ENCODE measurements at places on chromosomes 12 and 14.

GRCh38 chr12:123384318-123384993 is 524 bp downstream of the KMT5A start:
- DNase-seq = no peak

DNA sequence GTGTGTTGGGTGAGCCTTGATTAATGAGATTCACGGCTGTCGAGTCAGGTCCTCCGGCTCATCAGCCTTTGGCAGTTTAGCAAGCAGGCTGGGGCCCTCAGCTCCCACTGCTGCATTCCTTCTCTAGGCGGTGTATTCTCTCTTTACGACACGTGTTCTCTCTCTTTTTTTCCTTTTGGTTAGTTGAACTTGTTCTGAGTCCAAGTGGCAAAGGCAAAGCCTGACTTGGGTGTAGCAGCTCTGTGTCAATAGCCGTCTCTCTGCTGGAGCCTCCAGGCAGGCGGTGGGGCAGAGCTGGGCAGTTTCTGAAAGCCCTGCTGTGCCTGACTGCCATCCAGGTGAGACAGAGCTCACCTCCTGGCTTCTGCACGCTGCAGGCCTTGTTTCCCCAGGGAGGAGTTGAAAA is 46.6 kb downstream of the SUSD6 start:
- no peak for DNase-seq

GRCh38 chr12:47110718-47111391 is 31.1 kb upstream of the AMIGO2 start:
- DNase-seq = no peak

- DNase-seq = no peak
These were observed 218.6 kb upstream of the ATP2B1 start for GRCh38 chr12:89927226-89927698.

- no peak for DNase-seq
These were observed 80.6 kb downstream of the TSPAN9 start for GRCh38 chr12:3157581-3158323.

DNA sequence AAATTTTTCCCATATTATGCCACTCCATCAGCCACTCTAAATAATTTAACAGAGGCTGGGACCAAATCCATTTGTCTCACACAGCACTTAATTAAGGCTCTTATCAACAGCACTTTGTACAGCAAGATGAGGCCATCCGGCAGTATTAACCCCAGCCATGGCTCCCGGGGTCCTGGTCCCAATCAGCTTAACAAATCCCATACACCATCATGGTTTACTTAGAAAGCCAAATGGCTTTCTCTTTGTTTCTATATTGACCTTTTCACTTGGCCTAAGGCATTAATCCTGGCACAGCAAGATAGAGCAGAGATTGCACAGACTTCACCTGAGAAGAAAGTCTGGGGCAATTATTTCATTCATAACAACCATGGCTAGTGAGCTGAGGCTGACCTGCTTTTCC is 38.6 kb downstream of the SPTSSA start:
- no peak for DNase-seq

- no peak for DNase-seq
These were observed 3.3 kb downstream of the NKX2-8 start for GRCh38 chr14:36579001-36579555.

DNA sequence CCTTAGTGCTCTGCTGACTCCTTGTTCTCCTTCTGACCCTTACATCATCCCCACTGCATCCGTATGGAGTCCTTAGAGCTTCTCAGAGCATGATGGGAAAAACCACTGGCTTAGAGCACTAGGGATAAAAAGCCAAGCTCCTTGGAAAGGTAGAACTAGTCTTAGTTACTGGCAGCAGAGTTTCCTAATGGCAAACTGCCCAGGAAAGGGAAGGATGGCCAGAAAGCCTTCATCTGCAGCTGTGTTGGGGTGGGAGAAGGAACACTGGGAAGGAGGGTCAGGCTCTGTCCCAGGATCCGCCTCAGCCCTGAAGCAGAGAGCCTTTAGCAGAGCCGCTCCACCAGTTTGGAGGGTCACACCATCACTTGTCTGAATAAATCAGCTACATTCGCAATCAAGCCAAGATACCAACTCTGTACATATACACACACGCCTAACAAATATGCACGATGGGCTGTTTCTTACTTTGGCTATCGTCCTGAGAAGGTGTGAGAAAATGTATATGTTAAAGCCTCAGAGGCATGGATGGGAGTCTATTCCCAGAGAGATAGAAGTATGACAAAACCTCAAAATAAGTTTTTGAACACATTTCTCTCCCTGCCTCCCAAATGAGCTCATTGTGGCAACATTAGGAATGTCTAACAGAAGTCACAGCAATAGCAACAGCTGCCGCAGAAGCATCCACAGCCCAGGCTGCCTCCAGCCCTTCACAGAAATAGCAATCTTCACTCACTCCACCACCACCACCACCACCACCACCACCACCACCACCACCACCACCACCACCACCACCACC is 18.6 kb upstream of the GALNT8 start:
- no peak for DNase-seq

GRCh38 chr14:93811020-93811419 is 22.7 kb upstream of the PRIMA1 start:
- no peak for DNase-seq

DNA sequence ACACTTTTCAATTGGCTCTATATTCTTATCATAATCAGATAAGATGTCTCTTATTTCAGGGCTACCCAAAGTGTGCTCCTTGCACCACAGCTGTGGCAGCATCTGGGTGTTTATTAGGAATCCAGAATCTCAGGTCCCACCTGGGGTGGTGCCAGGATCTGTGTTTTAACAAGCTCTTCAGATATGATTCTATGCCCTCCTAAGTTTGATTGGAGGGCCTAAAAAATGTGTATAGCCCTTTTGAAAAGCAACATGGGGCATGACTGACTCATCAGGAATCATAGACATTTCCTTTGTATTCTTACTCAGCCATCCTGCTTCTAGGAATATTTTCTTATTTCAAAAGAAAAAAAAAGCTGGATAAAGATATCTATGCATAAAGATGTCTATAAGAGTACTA is 103.1 kb downstream of the HELB start:
- no peak for DNase-seq

DNA sequence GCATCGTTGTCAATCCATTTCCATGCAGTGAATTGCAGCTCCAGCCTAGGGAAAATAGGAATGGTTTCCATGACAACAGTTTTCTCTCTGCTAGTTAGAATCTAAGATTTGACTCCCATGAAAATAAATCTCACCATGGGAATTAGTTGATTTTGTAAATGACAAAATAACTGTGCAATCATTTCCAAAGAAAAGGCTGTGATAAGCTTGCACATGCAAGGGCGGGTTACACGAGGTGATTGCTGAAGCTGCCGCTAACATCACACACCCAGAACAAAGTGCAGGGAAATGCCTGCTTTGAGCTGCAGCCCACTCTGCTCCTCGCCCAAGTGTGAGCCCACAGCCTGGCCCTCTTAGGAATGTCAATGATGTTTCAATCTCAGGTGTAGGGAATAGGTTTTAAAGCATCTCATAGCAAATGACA is 53.8 kb downstream of the TRIM9 start:
- DNase-seq = no peak

DNA sequence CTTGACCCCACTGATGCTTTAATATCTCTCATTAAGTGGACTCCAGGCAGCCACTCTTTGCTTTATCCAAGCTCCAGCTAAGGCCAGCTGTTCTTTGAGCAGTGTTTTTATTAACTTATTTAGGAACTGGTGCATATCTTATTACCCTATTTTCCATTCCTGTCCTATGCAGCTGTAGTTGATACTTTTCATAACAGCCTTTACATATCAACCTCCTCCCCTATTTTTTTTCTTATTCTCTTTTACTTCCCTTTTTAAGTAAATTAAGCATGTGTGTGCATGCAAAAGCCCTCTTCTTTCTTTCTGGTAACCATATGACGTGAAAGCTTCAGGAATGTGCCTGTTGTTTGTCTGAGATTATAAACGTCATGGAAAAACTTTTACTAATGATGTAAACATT is 121.2 kb downstream of the PTPRQ start:
- DNase-seq = no peak

- peak; percentile 23 for DNase-seq
These were observed 25.3 kb downstream of the GNS start for GRCh38 chr12:64733857-64734256.

DNA sequence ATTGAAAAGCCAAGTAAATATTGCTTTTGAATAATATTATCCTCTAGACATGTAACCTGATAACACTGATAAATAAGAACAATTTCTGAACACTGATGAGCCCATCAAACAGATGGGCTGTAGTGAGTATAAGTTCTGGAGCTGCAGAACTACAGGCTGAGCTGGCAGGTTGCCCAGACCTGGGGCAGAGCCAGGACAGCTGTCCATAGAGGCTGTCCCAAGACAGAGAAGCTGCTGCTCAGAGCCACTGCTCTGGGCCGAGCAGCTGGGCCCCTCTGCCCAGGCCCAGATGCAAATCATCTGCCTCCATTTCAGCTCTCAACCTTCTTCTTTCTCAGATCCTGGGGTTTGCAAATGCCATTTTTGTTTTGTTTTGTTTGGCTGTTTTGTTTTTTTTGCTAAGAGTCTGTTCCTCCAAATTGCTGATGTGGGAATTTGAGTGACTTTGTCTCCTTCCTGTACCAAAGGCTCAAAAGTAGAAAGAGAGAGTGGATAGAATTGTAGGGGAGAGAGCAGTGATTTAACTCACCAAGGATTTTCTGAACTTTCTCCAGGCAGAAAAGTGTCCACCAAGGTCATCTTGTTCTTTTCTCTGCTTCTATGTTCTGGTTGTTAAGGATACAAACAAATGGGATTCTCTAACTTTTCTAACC is 4.0 kb upstream of the TESPA1 start:
- DNase-seq = no peak

- DNase-seq = no peak
These were observed 331.6 kb upstream of the STXBP6 start for GRCh38 chr14:25381498-25381897.

DNA sequence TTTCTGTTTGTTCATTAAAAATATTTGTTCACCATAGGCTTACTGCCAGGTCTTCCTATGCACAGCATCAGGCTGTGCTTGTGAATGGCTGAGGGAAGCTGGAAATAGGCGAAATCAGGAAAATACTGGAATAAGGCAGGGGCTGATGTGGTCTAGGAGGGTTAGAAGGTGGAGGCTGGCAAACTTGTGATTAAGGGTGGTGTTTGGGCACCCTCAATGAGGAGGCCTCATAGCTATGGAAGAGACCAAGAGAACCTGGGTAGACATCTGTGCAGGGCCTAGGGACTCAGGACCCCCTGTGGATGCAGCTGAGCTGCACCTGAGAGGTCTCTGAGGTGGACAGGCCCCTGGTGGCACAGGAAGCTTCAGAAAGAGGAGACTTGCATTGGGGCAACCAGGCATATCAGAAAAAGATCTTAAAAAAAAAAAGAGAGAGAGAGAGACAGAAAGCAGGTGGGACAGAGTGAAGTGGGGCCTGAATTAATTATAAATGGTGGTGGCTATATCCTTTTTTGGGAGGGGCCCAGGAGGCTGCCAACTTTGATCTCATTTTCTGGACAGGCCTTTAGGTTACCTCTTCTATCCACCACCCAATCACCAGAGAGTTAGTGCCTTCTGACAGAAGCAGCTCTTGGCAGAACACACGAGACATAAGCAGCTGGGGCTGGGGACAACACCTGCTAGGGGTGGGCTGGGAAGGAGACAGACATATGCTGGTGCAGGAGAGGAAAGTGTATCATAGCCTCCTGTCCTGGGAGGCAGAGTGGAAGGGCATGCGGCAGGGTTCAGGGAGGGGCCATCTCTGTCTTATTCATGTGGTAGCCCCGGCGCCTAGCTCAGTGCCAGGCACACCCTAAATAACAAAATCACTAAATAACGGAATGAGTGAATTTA is 46.7 kb upstream of the ATP23 start:
- DNase-seq = no peak

GRCh38 chr14:24351517-24351916 is 11.7 kb upstream of the RIPK3 start:
- no peak for DNase-seq

GRCh38 chr14:36654794-36655381 is 6.8 kb upstream of the PAX9 start:
- no peak for DNase-seq

Measured in HCT116 (cell line).